ENCODE measurements at places on chromosomes 5 and 9.

- DNase-seq: no peak
Measured at GRCh38 chr9:135827301-135827700, 80.0 kb downstream of the CAMSAP1 start.

DNA sequence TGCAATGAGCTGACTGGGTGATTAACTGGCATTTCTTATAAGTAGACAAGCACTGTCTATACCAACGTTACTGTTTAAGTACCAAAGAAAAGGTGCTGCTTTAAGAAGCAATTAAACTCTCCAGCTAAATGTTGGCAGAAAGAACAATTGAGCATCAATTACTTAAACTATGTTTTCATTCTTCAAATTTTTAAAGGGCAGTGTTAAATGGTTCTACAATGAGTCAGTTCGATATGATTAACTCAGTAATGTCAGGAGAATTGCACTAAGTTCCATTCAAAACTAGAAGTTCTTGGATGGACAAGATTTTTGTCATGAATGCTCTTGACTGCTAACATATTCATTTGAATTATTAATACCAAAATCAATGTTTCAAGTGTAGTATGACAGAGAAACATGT lies 593.7 kb downstream of the DNAH5 start:
- DNase-seq: no peak

GRCh38 chr9:117014061-117014460 lies 327.0 kb downstream of the TRIM32 start:
- no peak for DNase-seq

GRCh38 chr5:139022528-139022927 lies 147.4 kb upstream of the LRRTM2 start:
- DNase-seq: no peak

GRCh38 chr9:120931231-120932085 lies 4.9 kb upstream of the TRAF1 start:
- DNase-seq: no peak

GRCh38 chr5:168646335-168646734 lies 67.2 kb upstream of the PANK3 start:
- no peak for DNase-seq

DNA sequence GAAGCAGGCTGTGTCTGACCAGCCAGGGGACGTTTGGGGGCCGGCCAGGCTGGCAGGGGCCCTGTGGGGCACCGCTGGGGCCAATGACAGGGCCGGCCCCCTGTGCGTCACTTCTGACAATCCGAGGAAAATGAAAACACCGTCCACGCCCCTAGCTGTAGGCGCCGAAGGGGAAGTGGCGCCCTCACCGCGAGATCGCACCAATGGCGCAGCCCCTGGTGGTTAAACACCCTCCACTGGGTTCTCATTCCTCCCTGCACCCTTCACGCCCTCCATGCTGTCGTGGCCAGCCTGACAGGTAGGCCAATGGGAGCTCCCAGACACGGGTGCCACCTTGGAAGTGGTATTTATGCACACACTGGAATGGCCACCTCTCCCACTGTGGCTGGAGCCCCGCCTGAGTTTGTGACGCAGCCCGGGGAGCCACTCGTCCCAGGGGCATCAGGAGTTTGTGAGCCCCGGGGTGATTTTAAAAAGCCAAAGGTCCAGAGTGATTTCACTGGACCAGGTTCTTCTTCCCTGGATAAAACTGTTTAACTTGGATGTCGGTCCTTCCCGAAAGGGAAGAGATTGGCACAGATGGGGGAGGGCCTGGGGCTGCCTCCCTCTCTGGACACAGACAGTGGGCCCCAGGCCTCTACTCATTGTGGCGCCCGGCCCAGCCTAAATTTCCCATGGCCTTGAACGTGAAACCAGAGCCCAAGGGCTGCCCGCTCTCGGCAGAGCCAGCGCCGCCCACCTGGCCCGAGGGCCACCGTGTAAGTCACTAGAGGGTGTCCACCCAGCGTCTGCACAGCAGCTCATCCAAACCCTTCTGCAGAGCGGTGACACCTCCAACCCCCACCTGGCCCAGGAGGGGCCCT lies 49.7 kb downstream of the NKD2 start:
- DNase-seq: no peak

GRCh38 chr5:14056039-14056438 lies 87.1 kb upstream of the TRIO start:
- no peak for DNase-seq

DNA sequence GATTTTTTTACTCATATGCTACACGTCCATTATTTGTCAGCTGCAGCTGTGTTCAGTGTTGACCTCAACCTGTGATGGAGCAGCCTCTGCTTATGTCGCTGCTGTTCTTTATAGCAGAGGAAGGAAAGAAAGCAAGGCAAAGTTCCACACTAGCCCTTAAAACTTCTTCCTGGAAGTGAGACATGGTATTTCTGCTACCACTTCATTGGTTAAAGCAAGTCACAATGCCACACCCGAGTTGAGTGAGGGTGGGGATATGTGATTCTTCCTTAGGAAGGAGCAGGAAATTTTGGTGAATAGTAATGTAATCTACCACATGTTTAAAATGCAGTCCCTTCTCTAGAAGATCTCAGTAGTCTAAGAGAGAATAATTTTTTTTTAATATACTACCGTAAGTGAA lies 224.8 kb upstream of the DMRT1 start:
- DNase-seq: no peak

- no peak for DNase-seq
Measured at GRCh38 chr9:121827251-121827967, 176.0 kb downstream of the DAB2IP start.

GRCh38 chr9:16458696-16459420 lies 411.6 kb downstream of the BNC2 start:
- DNase-seq: no peak

DNA sequence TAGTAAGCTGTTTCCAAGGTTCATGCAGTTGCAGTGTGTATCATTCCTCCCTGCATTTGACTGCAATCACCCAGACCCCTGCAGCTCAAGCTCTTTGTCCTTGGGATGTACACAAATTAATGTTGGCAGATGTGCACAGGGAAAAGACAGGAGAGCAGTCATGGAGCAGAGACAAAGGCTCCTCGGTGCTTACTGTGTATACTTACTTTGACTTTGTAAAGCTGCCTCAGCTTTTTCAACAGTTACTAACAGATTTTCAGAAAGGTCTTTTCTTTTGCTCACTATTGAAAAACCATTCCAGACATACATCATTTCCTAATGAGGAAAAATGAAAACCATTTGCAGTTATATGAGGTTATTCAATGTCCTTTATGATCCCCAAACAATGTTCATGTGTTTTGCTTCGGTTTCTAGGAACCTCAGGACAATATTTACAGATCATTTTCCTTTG lies 124.9 kb downstream of the TTC39B start:
- DNase-seq: no peak

DNA sequence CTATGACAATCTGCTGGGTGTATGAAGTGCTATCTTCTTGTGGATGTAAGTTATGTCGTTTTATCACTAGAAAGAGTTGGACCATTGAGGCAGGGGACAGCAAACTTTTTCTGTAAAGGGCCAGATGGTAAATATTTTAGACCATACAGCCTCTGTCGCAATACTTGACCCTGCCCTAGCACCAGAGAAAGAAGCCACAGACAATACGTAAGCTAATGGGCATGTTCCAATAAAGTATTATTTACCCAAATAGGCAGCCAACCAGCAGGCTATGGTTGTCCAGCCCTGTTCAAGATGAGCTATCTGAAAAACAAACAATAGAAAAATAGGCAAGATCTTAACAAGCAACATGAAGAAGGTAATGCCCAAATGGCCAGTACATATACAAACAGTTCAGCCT lies 36.4 kb downstream of the MTX3 start:
- no peak for DNase-seq

DNA sequence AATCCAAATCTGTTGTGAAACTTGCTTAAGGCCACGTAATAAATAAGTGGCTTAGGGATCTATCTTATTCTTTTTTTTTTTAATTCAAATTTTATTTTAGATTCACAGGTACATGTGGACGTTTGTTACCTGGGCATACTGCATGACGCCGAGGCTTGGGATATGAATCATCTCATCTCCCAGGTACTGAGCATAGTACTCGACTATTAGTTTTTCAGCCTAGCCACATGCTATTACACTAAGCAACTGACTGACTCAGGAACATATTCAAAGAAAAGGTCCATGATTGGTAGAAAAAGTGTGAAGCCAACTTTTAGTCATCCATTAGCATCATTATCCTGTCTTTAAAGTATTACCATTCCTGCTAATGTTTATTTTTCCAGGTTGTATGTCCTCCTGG lies 1103.5 kb upstream of the DMAC1 start:
- DNase-seq: no peak

GRCh38 chr5:170168002-170168401 lies 62.3 kb downstream of the FOXI1 start:
- no peak for DNase-seq

- DNase-seq: no peak
Measured at GRCh38 chr5:10712574-10713366, 48.3 kb downstream of the DAP start.

- DNase-seq: no peak
Measured at GRCh38 chr9:100890321-100890720, 138.2 kb upstream of the PLPPR1 start.

DNA sequence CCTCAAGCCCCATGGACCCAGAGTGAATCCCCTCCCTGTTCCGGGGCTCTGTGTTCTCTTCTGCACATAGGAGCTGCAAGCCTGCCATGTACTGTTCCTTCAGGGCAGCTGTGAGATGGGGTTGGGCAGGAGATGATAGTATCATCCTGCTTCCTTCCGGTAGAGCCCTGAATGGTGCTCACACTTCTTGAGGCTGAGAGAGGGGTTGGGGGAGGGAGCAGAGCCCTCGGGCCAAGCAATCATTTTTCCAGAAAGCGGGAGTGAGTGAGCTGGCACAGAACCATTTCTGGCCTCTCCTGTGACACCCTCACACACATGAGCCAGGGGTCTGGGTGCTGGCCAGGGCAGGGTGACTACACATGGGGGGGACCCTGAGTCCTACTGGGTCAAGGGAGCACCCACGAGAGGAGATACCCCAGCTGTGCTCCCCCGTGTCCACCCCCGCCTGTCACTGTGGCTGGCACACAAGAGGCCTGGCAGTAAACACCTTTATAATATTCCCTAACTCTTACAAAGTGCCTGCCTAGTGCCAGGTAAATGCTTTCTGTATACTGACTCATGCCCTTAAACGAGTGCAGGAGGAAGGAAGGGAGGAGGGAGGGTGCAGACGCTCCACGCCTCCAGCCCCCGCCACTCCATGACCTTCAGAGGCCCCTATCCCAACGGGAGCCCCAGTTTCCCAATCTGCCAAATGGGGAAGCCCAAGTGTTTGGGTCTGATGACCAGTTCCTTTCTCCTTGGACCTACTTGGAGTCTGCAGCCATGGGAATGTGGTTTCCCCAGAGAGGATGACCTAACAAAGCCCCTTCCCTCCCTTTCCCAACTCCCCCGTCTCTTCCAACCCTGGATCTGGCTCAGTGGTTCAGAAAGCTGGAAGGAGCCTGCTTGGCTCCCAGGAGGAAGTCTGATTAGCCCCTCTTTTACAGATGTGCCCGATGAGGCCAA lies 15.5 kb downstream of the AKNA start:
- no peak for DNase-seq

GRCh38 chr5:75185763-75186162 lies 50.9 kb downstream of the ANKRD31 start:
- DNase-seq: no peak

GRCh38 chr9:127474592-127474991 lies 23.3 kb downstream of the LRSAM1 start:
- no peak for DNase-seq

DNA sequence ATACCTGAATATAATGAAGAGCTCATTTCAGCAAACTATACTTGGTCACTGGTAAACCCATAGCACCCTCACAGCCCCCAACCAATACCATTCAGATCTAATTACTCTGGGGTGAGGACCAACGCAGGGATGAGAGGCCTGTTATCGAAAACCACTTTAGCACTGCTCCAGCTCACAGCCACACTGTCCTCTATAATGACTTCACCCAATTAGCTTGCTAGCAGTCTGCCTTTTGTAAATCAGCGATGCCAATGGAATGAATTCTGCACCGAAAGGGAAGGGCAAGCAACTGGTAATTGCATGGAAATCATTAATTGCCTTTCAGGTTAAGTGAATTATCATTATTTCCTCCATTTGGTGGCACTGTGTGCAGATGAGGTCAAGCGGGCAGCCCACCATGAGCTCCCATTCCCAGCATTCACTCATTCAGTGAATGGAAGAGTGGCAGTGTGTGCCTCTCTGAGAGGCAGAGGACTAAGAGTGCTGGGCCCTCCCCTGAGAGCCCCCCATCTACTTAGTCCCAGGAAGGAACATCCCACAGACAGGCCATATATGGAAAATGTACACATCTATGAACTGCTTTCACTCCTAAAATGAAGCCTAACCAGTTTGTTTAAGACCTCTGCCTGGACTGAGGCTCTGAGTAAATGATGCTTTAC lies 262.1 kb downstream of the SPOCK1 start:
- no peak for DNase-seq

DNA sequence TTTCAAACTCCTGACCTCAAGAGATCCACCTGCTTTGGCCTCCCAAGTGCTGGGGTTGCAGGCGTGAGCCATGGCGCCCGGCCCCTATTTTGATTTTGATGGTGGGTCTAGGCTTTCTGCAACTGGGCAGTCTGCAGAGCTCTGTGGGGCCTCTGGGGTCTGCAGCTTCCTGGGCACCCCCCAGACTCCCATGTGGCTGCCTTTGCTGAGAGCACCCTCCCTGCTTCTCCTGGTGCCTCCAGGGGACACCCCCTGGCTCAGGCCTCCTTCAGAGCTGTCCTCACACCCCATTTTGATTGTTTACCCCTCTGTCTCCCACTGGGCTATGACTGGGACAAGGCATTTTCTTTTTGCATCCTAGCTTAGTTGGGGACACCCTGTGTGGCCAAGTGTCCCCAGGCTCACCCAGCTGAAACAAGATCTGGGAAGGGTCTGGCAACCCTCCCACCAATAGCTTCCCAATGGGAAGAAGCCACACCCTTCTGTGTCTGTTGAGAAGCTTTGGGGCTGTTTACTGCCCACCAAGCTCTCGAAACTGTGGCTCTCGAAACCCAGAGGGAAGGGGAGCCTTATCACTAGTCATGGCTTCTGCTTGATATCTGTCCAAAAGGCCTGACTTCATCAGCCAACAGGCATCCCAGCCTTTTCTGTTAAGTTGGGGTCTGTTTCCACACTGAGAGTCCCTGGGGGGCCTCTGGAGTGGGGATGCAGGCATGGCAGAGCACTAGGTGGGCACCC lies 204.4 kb upstream of the IER5L start:
- no peak for DNase-seq

DNA sequence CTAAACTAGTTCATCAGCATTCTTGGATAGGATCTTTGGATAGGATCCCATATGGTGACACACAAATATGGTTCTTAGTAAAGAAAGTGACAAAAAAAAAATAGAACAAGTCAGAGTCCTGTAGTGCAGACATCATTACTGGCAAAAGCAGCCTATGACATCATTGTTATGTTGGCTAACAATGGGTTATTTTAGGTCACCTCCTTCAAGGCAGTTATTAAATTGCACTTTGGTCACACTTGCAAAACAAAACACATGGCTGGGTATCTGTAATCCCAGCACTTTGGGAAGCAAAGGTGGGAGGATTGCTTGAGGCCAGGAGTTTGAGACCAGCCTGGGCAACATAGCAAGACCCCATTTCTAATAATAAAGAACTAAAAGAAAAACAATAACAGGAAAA lies 185.9 kb downstream of the KIAA0825 start:
- DNase-seq: no peak
